ENCODE measurements at places on chromosomes 13 and 19.

GRCh38 chr13:45598597-45598996 lies 16.9 kb downstream of the ERICH6B start:
- DNase-seq, result no peak

DNA sequence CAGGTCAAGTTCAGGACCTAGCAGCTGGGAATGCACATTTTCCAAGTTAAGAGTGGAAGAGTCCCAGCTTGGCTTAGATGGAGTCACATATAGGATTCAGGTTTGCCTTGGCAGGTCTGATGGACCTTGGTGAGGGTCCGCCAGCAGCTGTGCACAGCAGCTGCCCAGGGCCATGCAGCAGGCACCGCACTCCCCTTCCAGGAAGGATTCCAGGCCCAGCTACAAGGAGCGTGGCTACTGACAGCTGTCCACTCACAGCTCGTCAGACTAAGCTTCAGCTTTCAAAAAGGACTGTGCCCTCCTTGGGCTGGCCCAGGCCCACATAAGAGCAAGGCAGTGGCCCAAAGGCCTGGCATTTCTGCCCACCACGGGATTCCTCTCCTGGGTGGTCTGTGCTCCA lies 68.4 kb downstream of the ALOX5AP start:
- DNase-seq, result no peak

DNA sequence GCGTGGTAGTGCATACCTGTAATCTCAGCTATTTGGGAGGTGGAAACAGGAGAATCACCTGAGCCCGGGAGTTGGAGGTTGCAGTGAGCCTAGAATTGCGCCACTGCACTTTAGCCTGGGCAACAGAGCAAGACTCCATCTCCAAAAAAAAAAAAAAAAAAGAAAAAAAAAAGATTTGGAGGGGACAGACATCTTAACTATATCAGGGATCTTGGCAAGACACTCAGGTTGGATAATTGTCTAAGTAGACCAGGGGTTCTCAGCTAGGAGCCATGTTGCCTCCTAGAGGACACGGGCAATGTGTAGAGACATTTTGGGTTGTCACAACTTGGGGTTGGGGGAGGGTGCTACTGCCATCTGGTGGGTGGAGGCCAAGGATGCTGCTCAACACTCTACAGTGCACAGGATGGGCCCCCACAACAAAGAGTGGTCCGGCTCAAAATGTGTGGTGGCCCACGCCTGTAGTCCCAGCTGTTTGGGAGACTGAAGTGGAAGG lies 1.9 kb upstream of the ZNF580 start:
- DNase-seq, result peak; percentile 66

DNA sequence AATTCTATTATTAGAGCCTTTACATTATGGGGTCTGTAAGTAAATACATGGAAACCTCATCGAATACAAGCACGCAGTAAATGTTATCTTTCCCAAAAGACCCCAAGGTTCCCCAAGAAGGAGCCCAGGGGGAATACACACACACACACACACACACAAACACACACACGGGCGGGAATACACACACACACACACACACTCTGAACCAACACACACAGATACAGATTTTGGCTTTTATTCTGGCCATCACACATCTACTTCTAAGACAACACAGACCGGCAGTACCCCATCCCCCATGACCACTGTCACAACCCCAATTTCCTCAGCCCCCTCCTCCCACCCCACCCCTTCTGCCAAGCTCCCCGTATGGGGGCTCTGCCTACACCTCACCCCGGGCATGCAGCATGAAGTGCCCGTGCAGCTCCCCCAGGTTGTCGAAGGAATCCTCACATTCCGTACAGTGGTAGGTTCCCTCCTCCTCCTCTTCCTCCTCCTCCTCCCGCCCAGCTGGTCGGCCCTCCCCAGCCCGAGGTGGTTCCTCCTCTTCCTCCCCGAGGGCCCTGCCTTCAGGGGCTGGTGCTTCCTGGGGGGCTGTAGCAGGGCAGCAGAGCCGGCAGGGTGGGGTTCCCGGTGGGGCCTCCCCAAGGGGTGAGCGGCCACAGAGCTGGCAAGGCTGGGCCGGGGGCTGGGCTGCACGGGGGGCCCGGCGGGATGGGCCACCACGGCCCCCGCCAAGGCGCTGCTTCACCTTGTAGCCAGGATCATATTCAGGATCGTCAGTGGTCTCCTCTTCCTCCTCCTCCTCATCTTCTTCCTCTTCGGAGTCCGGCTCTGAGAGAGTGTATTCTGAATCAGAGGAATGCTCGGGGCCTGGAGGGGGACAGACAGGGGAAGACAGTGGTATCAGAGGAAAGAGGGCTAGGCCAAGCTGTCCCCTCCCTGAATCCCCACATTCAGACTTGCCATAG lies 4.4 kb upstream of the SRRM5 start:
- no peak for DNase-seq

GRCh38 chr13:39565036-39565949 lies 37.7 kb downstream of the LHFPL6 start:
- no peak for DNase-seq

DNA sequence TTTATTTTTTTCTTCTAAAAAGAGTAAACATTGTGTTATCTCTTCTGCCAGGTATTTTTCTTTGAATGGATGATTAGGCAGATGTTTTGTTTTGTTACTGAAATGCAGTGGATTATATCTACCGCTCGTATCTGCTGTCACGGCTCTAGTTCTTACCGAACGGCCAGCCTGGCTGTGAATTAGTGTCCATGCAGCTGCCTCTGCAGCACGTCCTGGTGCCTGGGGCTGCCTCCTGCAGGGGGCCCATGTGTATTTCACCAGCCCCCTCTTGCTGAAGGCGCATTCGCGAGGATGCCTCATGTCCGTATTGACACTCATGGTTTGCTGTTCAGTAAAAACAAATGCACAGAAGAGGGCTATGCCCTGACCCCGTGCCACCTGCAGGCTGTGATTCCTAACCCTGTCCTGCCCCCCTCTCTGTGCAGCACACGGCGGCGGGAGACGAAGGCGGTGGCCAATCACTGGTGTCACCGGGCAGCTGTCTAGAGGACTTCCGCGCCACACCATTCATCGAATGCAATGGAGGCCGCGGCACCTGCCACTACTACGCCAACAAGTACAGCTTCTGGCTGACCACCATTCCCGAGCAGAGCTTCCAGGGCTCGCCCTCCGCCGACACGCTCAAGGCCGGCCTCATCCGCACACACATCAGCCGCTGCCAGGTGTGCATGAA lies 49.9 kb downstream of the RAB20 start:
- no peak for DNase-seq

Data from KBM-7 (cell line).